ENCODE measurements at places on chromosomes 5 and 9. TPM values are rescaled to one million over a fixed set of nuclear protein-coding genes. Genes with fewer than 3 reads are reported as not detected.

SEMA5A gene
- 27.5 TPM for total RNA-seq

SFXN1 gene
- total RNA-seq, result 68.9 TPM

MSX2 gene
- 6.6 TPM for total RNA-seq

SMIM3 gene
- 3.3 TPM for total RNA-seq

ACER2 gene
- total RNA-seq, result 7.9 TPM

EGFL7 gene
- 11.6 TPM for total RNA-seq

ADGRD2 gene
- 1.5 TPM for total RNA-seq

DMRT2 gene
- total RNA-seq, result 0.45 TPM

TAF11L5 gene
- total RNA-seq, result not detected
